ENCODE measurements at places on chromosomes 7 and 10.
A peak's percentile ranks its signal among the peaks of the same experiment; 100 is the strongest.

DNA sequence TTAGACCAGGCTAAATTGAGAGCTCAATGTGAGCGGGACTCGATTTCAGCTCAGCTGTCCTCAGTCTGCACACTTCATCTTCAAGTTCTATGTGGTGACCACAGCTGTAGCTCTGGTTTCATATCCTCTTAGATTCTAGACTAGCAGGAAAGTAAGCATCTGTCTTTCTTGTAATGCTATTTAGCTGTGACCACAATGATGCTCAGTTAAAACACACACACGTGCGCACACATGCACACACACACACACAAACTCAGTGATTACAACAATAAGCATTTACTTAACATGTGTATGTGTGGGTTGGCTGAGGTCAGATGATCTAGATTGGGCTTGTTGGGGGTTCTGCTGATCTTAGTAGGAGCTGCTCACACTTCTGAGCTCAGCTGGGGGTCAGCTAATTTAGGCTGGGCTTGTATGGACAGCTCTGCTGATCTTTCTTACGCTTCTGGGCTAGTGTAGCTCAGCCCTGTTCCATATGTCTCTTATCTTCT, 82.5 kb downstream of the ZNF365 start:
- DNase-seq, result no peak

DNA sequence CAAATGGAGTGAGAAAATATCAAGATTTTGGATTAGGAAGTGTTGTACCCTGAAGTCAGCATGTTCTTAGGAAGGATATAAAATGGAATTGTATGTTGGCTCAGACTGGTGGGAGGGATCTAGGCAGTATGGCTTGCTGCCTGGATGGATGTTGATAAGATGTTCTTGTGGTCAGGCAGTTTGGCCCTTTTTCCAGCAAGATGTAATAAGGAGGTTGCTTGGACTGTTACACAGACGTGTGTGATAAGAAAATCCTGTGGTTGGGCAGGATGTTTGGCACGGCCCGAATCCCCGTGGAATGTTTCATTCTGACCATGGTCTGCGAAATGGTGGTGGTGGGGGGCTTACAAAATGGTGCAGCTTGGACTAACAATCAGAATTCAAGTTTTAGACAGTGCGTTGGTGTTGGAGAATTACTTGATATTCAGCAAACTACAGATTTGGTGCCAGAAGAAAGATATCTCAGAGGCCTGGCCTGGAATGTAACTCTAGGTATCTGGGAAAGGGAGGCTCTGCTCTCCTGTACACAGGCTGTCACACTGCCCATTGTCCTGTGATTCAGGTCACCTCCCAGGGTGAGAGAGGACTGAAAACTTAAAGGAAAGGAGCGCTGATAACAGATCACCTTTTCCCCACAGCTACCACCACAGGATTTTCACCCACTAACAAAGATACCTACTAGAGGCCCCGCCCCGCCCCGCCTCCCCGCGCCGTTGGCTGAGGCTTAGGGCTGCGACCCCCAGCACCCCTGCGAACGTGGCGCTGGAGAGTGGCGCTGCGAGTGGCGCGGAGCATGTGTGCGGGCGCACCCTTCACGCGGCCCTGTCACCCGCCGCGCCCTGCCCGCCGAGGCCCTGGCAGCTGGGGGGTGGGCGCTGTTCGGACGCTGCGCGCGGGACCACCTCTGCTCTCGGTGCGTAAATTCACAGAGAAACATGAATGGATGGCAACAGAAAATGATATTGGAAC, 19.3 kb upstream of the ZNF680 start:
- DNase-seq, result no peak

DNA sequence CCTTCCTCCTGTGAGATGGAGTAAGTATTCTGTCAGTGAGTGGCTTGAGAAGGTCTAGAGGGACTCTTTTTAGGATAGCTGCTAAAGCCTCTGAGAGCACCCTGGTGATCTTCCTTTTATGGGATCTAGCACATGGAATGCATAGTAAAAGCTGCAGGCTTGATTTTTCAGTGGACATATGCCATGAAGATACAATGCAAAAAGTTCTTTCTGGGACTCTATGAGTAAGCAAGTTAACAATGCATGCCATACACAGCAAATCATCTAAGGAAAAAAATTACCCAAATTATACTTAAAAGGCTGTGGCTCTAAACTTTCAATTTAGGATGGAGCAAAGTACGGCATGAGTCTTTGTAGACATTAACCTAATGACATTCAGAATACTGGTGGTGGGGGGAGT, 154.5 kb downstream of the SGMS1 start:
- no peak for DNase-seq

- DNase-seq, result no peak
Measured at GRCh38 chr7:112083776-112084355, 122.3 kb downstream of the DOCK4 start.

DNA sequence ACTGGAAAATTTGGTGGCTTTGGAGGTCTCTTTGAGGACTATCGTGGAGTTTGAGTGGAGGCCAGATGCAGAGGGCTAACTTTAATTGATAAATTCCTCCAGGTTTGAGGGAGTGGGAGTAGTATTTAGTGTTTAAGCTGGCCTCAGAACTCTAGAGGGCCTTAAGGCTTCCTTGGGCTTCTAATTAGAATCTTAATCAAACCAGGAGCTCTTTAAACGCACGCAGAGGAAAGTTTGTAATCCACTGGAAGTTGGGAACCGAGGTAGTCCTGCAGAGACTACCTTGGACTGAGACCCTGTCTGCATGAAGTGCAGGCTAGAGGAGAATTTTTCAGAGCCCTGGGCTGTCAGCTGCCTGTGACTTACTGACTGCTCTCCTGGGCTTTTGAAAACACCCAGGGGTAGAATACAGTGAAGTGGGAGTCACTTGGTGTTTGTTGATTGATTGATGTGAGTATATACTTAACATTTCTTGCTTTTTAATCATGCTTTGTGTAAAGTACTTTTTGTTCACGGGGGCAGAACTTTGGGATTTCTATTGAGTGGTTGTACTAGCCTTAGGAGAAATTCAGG, 5.9 kb downstream of the SPAG6 start:
- DNase-seq, result no peak

DNA sequence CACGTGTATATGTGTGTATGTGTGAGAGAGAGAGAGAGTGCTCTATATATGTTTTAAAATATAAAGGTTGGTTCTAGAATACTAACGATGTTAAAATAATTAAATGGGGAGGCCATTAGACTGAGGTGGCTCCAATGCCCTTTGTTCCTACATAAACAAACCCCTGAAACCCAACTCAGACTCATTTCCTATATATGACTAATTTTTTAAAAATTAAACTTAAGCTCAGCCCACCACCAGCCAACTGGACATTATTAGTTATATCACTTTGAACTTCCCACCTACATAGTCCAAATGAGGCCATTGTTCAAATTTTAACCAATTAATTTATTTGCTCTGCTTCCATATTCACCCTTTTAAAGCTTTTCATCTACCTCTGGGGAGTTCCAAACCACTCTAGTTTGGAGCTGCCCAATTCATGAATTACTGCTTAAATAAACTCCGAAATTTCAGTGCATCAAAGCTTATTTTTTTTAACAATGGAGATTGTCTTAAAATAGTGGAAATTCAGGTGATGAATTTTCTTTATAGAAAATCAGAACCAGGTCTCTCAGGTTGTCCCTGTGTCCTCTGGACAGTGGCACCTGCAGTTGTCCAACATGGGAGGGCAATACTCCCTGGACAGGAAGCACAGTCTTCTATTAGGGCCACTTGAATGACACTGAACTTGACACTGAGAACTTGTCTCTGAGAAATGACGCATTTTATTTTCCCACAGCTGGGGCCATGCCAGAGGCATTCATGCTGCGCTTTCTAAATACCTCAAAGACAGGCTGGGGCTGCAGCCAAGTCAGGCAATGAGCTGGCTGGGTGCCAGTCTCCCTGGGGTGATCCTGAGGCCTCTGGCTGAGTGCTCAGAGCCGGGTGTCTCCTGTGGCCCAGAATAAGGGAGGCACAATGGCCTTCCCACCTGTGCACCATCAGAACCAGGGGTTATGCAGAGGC, 109.5 kb upstream of the TMEM72 start:
- peak; percentile 85 for DNase-seq

DNA sequence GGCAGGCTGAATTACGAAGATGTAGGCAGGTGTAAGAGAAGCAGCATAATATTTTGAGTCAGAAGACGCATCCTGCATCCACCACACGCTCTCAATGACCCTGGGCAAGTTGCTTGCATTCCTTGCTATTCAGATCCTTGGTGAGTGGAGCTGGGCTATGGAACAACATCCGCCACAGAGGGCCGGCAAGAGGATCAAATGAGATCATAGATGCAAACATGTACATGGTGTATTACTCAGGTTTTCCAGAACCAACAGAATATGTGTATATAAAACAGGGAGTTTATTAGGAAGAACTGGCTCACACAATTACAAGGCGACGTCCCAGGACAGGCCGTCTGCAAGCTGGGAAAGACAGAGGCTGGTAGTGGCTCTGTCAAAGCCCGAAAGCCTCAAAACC, 51.5 kb downstream of the ADAM12 start:
- no peak for DNase-seq

GRCh38 chr7:90994121-90994520, 270.1 kb upstream of the FZD1 start:
- no peak for DNase-seq

- no peak for DNase-seq
Measured at GRCh38 chr7:111676167-111676566, 113.9 kb upstream of the IMMP2L start.

- no peak for DNase-seq
Measured at GRCh38 chr10:103683851-103684250, 171.5 kb downstream of the SH3PXD2A start.

GRCh38 chr7:27998382-27998781, 182.2 kb downstream of the JAZF1 start:
- DNase-seq, result no peak

DNA sequence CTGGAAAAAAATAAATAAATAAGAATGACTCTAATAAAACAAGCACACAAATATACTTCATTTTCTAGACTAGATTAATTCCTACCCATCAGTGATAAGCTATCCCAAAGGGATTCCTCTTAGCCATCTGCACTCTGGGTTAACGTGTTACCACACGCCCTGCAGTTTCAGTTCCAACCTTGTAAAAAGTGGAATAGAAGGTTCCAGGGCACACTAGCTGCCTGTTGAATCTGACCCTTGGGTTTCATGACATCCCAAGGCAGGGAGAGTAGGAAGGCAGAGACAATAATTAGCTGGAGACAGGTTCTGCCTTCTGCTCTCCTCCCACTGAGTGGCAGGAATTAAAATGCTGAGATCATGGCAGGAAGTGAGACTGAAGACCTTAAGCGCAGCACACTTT, 33.5 kb downstream of the SLC37A3 start:
- DNase-seq, result no peak

Data from NCI-H2029 treated with DMSO at 0.1 percent for 48 hours (cell line).